ENCODE measurements at places on chromosomes 13 and 19. TPM values are rescaled to one million over a fixed set of nuclear protein-coding genes. Genes with fewer than 3 reads are reported as not detected.
A peak's percentile ranks its signal among the peaks of the same experiment; 100 is the strongest.

DNA sequence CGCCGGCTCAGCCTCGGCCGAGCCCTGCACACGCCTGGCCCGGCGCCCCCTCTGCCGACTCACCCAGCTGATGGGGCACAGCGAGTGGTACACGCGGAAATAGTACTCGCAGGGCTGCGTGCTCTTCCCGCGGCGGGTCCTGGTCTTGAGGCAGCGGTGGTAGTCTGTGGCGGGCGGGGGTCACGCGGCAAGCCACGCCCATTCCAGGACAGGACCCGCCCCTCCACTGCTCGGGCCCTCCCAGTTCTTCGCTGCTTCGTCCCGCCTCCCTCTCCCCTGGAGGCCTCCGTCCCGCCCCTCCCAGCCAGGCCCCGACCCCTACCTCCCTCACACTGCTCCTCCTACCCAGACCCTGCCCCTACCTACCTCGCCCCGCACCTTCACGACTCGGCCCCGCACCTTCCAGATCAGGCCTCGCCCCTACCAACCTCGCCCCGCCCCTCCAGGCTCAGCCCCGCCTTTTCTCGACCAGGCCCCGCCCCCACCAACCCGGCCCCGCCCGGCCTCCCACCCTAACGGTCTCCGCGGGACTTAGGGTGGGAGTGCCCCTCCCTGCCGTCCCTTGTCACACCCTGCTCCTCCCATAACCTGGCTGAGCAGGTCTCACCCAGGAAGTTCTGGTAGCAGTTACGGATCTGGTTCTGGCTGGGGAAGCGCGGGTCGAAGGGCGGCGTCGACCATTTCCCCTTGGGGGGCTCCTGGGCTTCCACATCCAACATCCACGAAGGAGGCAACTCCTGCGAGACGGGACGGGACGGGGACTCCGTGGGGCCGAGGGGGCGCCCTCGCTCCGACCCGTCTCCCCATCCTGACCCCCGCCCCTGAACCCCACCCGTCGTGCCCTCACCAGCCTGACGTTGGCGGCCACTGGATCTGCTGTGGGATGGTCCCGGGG is 469 bp downstream of the COX6B2 start:
- peak overlapping the region; percentile 14 for H3K27ac ChIP-seq
- no peaks in the 10 kb centered on the region for H3K36me3 ChIP-seq
- peaks cover 48% of the 10 kb centered on the region for H3K27me3 ChIP-seq
- H3K4me1 ChIP-seq: peaks cover 18% of the 10 kb centered on the region
- DNase-seq: peak; percentile 48

NKG7 gene
- total RNA-seq: 67.2 TPM

DNA sequence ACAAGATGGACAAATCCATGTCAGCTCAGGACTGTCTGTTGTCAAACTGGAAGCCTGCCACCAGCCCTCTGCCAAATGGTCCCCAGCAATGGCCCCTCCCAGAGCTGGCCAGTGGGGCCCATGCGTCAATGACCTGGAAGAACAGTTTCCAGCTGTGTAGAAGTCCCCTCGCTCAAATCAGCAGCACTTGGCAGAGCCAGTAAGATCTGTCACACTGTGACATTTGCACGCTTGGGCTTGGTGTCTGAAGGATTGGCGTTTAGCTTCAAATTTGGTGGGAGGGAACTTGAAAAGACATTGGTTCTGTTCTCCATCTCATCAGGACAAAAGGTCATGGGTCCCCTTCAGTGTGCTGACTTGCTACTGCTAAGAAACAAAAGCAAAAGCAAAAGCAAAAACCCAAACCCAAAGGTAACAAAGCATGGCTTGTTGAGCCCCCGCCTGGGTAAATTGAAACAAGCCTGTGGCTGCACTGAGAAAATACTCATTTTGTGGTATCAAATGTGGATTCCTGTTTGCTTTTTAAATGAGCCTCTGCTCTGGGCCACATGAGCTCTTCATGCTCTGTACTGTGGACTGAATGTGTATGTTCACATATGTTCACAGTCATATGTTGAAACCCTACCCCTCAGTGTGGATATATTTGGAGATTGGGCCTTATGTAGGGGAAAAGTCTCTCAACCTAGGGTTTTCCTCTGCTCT is 253.6 kb upstream of the MAB21L1 start:
- H3K27ac ChIP-seq: no peak overlapping the region
- no peaks in the 10 kb centered on the region for H3K36me3 ChIP-seq
- H3K4me1 ChIP-seq: peaks cover 3% of the 10 kb centered on the region
- H3K27me3 ChIP-seq: no peaks in the 10 kb centered on the region
- no peak for DNase-seq

KLK15 gene
- not detected for total RNA-seq

KLF12 gene
- 33.6 TPM for total RNA-seq

DNA sequence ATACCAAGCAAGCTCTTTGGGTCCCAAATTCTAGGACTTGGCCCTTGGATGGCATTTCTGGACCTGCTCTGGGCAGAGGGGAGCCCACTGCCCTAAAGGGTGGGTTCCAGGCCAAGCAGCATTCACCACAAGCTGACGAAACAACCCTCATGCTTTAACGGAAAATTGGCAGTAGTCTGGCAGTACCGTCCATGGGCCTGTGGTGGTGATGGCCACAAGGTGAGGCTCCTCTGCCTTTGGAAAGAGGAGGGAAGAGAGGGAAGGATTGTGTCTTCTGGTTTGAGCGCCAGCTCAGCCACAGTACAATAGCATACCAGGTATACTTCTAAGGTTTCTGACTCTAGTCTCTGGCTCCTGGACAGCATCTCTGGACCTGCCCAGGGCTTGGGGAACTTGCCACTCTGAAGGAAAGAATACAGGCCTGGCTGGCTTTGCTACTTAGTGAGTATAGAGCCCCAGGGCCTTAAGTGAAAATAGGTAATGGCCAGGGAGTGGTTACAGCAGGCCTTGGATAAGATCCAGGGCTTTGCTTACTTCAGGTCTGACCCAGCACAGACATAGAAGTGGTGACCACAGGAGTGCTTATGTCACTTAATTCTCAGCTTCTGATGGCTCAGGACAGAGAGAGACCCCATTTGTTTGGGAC is 595.5 kb downstream of the LMO7 start:
- H3K4me1 ChIP-seq: no peaks in the 10 kb centered on the region
- H3K36me3 ChIP-seq: no peaks in the 10 kb centered on the region
- no peak for DNase-seq

- H3K27me3 ChIP-seq: no peaks in the 10 kb centered on the region
- H3K27ac ChIP-seq: no peak overlapping the region
- H3K36me3 ChIP-seq: peaks cover 12% of the 10 kb centered on the region
- H3K4me1 ChIP-seq: peaks cover 10% of the 10 kb centered on the region
These were observed 17.5 kb upstream of the SHC2 start for GRCh38 chr19:478236-478903.

ZNF701 gene
- 33.4 TPM for total RNA-seq

DNA sequence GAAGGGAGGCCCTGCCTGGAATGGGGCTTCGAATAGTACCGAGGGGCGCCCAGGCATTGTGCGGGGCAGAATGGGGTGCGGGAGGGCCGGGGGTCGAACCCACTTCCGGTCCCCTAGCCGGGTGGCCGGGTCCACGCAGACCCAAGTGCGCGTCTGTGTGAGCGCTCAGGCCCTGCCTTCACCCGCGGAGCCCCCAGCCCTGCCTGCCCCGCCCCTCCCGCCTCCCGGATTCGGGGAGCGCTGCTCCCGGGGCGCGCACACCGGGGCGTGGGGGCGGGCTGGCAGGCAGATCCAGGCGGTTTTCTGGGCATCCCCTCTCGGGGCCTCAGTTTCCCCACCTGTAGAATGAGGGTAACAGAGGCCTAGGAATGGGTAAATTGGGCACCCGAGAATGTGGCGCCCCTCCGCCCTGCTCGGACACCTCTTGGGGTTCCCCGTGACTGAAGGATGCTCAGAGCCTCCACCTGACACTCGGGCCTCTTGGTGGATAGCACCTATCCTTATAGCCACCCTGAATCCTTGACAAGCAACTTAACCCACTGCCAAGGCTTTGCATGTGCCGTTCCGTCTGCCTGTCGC is 682 bp downstream of the PIK3R2 start:
- peak overlapping the region; percentile 85 for H3K27ac ChIP-seq
- H3K4me1 ChIP-seq: peaks cover 27% of the 10 kb centered on the region
- no peak for DNase-seq
- H3K27me3 ChIP-seq: no peaks in the 10 kb centered on the region

- H3K4me3 ChIP-seq: no peak overlapping the region
- no peaks in the 10 kb centered on the region for H3K36me3 ChIP-seq
These were observed 202.3 kb downstream of the URI1 start for GRCh38 chr19:30144242-30144758.

RFPL4AL1 gene
- not detected for total RNA-seq

- H3K4me1 ChIP-seq: peaks cover 3% of the 10 kb centered on the region
- H3K27ac ChIP-seq: no peak overlapping the region
- no peak for DNase-seq
- peaks cover 44% of the 10 kb centered on the region for H3K36me3 ChIP-seq
These were observed 16.6 kb downstream of the GNA15 start for GRCh38 chr19:3152419-3152780.

GRCh38 chr13:27236478-27236877 is 14.9 kb upstream of the RPL21 start:
- DNase-seq: no peak
- no peak overlapping the region for H3K4me3 ChIP-seq
- no peak overlapping the region for H3K27ac ChIP-seq
- peaks cover 2% of the 10 kb centered on the region for H3K27me3 ChIP-seq

GRCh38 chr13:62626771-62627170 is 1211.1 kb upstream of the PCDH20 start:
- no peaks in the 10 kb centered on the region for H3K36me3 ChIP-seq
- no peak for DNase-seq
- no peak overlapping the region for H3K4me3 ChIP-seq
- H3K27ac ChIP-seq: no peak overlapping the region
